Caudate nucleus (tissue), 63 donors: ENCODE measurements at places on chromosomes 12 and 14.

DNA sequence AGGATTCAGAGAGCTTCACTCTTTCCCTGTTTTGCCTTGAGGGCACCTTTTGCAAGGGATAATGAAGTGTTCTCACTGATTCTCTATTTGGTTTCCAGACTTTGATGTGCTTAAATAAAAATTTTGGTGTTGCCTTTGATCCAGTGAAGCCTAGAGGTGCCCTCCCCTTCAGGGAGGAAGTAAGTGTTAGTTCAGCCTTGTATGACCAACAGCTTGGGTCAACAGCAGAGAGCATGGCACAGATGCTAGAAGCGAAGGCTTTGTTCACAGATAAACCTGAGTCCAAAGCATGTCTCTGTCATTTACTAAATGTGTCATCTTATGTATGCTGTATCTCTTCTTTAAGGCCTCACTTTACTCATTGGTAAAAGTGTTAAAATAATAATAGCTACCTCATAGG, 52.8 kb upstream of the STXBP6 start:
- no peak for DNase-seq

DNA sequence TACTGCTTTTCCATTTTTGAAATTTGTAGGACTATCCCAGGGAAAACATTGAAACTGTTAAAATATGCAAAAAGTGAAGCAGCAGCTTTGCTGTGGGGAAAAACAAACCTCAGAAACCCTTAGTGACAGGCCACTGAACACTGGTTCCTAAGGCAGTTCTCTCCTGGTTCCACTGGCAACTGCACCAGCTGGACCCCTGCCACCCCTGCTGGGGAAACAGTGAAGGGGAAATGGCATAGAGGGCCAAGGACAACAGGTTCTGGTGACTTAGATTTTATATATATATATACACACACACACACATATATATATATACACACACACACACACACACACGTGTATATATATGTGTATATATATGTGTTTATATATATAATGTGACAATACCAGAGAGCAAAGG, 16.2 kb upstream of the KRT7 start:
- DNase-seq, result no peak

DNA sequence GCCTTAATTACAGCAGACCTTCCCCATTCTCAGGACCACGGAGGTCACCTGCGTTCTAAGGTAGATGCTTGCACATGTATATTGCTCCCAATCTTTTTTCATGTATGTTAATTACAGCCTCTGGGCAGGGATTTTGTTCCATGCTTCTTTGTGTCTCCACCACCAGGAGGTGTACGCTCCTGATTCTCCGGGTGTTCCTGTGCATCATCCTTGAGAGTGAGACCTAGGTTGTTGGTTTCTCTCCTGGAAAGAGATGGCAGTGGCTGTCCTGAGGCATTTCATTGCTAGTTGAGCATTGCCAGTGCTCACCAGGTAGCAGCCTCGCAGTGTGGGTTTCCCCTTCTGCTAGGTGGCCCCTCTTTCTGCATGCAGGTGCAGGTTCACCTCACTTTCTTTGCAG, 52.8 kb downstream of the KCNK13 start:
- no peak for DNase-seq

DNA sequence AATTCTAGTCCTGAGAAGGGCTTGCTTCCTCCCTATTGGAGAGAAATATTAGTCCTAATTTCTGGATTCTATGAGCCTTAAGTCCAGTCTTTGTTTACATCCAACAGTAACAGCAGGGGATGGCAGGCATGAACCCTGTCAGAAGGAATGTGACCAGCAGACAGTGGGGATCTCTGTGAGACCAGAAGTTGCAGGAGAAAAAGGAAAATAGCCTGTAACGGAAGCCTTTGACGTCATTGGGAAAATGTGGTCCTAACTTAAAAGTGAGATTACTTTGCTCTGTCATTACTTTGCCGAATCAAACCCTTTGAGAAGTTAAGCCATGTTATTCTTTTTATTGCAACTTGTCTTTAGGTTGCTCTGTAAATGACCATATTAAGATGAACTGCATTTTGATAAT, 218.2 kb upstream of the PRICKLE1 start:
- DNase-seq, result no peak

- no peak for DNase-seq
These were observed 140.5 kb downstream of the SMOC1 start for GRCh38 chr14:70019695-70020094.

DNA sequence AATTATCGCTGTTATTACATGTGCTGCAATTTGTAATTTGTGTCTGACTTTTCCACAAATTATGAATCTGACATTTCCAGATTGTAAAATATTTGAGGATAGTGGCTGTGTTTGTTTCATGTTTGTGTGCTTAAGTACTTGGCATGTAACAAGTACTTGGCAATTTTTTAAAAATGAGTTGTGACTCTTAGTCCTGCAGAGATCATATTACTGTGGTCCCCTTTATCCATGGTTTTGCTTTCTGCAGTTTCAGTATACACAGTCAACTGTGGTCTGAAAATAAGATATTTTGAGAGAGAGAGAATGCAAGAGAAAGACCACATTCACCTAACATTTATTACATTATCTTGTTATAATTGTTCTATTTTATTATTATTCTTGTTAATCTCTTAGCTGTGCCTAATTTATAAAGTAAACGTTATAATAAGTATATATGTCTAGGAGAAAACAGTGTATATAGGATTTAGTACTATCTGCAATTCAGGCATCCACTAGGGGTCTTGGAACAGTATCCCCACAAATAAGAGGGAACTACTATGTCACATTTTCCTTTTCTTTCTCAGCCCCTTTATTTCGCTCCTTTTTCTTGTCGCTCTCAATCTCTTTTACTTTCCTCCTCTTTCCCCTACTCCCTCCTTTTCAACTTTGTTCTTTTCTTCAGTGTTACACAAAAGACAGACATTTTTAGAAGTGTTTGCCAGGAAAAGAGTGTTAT, 176.1 kb downstream of the FUT8 start:
- DNase-seq, result no peak

- no peak for DNase-seq
These were observed 778.2 kb upstream of the FLRT2 start for GRCh38 chr14:84751745-84752144.

- DNase-seq, result no peak
These were observed 7.7 kb downstream of the UBC start for GRCh38 chr12:124906606-124907261.

GRCh38 chr12:68641138-68641537, 30.4 kb downstream of the RAP1B start:
- no peak for DNase-seq

DNA sequence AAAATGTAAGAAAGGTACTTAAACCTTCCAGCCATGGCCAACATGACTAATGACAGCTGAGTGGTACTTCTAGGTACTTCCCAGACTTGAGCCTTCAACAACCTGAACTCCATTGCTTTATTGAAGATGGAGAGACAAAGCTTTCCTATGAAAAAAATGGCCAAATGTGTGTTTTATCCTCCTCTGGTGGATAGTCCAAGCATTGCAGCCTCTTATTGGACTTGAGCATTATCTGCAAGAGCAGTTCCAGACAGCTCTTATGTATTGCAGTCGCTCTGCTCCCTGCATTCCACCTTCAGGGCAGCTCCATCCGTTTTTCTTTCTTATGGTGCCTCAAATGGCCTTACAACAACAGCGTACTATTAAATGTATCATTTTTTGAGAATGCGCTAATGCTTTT, 588.2 kb downstream of the NRXN3 start:
- no peak for DNase-seq

- no peak for DNase-seq
These were observed 277.6 kb downstream of the SOX5 start for GRCh38 chr12:23671881-23672280.

GRCh38 chr12:118302053-118302452, 70.7 kb downstream of the TAOK3 start:
- no peak for DNase-seq

DNA sequence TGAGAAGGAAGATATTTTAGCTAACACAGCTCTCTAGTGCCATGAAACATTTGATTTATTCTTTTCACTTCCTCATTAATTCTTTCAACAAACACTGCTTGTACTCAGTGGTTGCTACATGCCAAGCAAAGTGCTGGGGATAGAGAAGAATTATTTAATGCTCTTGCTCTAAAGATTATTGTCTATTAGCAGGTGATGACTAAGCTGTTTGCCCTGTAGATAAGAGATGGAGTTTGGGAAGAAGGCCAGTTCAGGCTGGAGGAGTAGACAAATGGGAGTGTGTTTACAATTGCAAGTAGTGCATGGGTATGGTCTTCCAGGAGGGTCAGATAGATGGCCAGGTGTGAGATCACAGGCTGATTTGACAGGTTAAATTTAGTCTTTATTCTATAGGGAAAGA, 99.8 kb upstream of the SEL1L start:
- no peak for DNase-seq

DNA sequence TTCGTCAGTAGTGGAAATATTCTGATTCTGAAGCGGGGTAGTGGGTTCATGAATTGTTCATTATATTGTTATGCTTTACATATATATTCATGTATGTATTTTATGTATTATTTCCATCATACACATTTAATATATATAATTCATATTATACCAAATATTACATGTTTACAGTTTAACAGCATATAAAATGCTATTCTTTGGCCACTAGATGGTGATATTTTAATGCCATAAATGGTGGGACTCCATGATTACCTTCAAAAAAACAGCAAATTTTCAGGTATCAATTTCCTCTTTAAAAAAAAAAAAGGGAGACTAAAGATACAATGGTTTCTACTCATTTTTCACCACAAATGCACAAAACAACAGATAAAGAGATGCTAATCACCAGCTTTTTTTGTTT, 41.0 kb downstream of the BDKRB1 start:
- DNase-seq, result no peak

DNA sequence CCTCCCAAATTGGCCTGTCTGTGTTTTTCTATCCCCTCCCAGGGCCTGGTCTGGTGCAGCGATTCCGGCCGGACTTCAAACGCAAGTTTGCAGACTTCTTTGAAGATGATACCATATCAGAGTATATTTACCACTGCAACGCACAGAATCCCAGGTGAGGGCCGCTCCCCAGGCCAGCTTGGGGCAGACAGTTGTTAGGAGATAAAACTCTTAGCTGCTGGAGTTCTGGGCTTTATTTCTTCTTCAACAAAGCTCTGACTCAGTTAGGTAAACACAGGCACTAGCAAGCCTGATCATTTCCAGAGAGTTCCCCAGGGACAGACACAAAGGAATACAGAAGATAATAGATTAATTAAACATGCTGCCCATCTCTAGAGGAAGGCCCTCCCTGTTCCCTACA, 8.3 kb downstream of the ABHD4 start:
- DNase-seq, result no peak

- DNase-seq, result no peak
These were observed 1.7 kb downstream of the OTX2 start for GRCh38 chr14:56808383-56809269.

GRCh38 chr14:77980475-77981321, 180.8 kb downstream of the ADCK1 start:
- peak; percentile 33 for DNase-seq

GRCh38 chr12:123950476-123951349, 21.9 kb downstream of the CCDC92 start:
- DNase-seq, result no peak

GRCh38 chr12:32688786-32689185, 9.7 kb downstream of the DNM1L start:
- no peak for DNase-seq

DNA sequence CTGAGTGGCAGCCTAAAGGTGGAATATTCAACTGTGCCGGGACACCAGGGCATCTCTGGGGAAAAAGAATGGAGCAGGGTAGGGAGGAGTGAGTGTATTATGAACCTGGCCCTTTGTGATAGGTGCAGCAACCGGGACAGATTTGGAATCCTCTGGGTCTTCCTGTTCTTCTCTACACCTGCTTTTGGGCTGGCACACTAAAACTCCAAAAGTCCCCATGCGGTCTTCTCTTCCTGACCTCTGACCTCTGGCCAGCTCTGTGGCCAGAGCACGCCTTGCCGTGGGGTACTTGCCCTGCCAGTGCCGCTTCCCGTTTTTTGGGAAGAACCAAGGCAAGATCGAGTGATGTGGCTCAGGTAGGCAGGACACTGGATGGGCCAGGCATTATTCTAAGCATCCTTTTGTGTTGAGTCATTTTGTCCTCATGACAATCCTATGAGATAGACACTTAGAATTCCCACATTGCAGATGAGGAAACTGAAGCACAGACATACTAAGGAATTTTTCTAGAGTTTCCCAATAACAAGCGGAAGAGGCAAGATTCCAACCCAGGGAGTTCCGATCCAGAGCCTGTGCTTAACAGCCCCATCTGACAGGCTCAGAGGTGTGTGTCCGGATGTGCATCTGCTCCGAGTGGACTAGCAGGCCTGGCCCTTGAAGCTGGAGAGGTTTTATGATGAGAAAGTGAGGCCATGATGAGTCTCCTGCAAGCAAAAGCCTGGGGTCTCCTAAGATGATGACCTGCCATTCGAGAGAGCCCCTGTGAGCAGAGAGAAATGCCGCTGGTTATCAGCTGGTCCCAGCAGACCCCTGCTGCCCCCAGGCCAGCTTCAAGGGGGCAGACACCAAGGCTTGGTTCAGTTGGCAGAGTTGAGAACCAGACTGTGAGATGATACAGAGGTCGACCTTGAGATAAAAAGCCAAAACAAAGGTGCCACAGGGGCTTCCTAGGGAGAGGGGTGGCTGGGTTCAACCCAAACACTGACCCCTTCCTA, 67.9 kb upstream of the ESRRB start:
- DNase-seq, result no peak

- no peak for DNase-seq
These were observed 5.2 kb downstream of the KCNJ8 start for GRCh38 chr12:21769307-21769706.

DNA sequence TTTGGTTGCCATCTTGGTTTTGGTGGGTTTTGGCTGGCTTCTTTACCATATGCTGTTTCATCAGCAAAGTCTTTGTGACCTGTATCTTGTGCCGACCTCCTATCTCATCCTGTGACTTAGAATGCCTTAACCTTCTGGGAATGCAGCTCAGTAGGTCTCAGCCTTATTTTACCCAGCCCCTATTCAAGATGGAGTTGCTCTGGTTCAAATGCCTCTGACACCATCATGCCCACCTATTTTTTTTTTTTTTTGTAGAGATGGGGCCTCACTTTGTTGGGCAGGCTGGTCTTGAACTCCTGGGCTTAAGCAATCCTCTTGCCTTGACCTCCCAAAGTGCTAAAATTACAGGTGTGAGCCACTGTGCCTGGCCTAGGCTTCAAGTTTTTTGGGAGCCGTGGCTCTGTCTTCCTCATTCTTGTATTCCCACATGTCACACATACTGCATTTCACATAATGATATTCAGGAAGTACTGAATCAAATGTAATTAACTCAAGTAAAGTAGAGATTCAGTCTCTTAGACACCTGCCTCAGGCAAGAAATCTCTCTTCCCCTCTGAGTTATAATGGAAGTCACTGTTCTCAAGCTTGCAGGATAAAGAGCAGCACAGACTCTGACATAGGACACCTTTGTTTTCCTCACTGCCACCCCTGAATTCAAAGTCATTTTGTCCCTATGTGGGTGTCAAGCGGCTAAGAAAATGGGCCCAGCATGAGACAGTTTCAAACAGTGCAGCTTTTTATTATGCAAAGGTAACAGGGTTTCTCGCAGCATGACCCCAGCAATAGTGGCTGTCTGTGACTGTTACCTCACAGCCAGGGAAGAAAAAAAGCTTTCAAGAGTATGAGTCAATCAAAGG, 159.0 kb downstream of the PTPN11 start:
- DNase-seq, result no peak

GRCh38 chr14:56172571-56172971, 54.4 kb downstream of the PELI2 start:
- no peak for DNase-seq
